ENCODE measurements at places on chromosomes 1 and 21. TPM values are rescaled to one million over a fixed set of nuclear protein-coding genes. Genes with fewer than 3 reads are reported as not detected.

The IVL gene
- total RNA-seq: 0.79 TPM

The KDF1 gene
- total RNA-seq: 16.1 TPM

The HES5 gene
- not detected for total RNA-seq

The ZNF683 gene
- total RNA-seq: not detected

The PRDM16 gene
- total RNA-seq: not detected

The FAM72A gene
- total RNA-seq: 14.9 TPM

The C1orf56 gene
- total RNA-seq: 3.9 TPM
